SK-N-DZ (cell line): ENCODE measurements at places on chromosomes 13 and 19.

DNA sequence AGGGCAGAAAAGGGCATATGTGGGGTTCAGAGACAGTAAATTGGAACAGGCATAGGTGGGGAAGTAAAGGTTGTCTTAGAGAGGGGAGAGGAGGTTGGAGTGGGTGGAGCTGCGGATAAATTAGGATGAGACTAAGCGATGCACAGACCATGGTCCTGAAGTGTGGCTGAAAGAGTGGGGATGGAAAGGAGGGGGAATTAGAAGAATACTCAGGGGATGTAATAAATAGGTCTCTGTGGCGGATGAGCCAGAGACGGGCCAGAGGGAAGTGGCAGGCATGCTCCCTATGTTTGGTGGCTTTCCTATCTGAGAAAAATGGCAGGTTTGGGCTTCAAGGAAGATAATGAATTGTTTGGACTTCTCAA lies 123.4 kb downstream of the OLFM4 start:
- DNase-seq, result no peak

DNA sequence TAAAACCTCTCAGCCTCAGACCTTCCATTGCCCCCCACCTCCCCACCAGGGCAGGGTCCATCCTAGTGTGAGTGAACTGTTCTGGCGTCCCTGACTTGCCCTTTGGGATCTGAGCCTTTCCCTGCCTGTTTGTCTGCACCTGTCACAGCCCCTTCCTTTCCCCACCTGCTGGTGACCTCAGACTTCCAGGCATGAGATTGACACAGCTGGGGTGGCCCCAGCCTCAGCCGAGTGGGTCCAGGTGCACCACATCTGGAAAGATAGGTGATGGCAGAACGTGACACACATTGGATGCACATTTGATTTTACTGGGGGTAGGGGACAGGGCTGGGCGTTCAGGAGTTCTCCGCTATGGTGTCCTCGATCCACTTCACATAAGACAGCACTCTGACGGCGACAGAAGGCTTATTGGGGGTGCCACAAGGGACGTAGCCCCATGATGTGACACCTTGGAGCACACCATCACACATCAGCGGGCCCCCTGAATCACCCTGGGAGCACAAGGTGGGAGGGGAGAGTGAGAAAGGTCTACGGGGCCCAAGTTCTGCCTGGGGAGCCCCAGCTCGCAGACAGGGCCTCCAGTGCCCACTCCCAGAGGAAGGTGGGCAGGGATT lies 4.6 kb downstream of the KLK1 start:
- DNase-seq, result no peak

DNA sequence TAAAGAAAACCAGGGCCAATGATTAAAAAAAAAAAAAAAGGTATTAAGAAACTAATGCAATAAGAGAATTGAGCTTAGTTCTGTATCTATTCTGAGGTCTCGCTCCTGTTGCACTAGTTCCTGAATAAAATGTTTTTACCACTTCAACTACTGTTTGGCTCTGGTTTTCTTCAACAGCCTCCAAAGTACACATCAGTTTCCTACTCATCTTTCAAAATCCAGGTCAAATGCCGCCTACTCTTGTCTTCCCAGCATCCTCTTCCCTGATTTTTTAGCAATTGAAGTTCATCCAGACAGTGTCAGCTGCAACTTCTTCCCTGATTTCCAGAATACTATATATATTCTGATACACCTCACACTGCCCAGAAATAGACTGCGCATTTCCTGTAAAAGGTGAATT lies 1.4 kb upstream of the RCBTB1 start:
- DNase-seq, result no peak

GRCh38 chr19:29031216-29031615 lies 181.7 kb downstream of the UQCRFS1 start:
- DNase-seq, result no peak

GRCh38 chr19:51742789-51743188 lies 8.9 kb downstream of the FPR1 start:
- no peak for DNase-seq

DNA sequence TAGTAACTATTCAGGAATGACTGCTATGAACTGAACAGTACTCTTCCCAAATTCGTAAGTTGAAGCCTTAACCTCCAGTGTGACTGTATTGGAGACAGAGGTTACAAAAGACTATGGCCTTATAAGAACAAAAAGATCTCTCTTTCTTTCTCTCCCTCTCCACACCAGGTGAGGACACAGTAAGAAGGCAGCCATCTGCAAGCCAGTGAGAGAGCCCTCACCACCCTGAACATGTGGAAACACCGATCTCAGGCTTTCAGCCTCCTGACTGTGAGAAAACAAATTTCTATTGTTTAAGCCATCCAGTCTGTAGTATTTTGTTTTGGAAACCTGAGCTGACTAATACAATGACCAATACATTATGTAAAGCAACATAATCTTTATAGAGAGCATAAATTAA lies 888.9 kb downstream of the SLITRK1 start:
- no peak for DNase-seq

GRCh38 chr19:42370626-42371175 lies 19.4 kb downstream of the CNFN start:
- no peak for DNase-seq

GRCh38 chr19:48595171-48595570 lies 11.4 kb upstream of the SPACA4 start:
- DNase-seq, result no peak

DNA sequence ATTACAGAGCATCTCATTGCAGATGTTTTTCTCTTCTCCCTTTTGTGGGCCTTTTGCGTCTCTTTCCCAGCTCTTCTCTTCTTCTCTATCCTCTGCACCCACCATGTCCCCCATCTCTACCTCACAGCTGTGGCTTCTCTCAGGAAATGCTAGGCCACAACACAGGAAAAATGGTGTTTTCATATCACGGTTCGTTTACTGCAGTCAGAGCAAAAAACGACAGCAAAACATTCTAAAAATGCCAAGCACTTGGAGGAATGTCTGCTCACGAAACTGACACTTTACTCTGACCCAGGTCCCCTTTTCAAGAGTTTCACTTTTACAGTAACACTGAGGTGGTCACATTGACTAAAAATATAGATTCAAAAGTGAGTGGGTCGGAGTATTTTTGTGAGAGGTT lies 152.2 kb downstream of the DCT start:
- no peak for DNase-seq

GRCh38 chr19:31352782-31353651 lies 3.8 kb upstream of the TSHZ3 start:
- DNase-seq, result no peak

- peak; percentile 70 for DNase-seq
Observed at GRCh38 chr19:12090807-12091206, 26.3 kb downstream of the ZNF844 start.

- DNase-seq, result no peak
Observed at GRCh38 chr19:41529484-41530183, 46.3 kb upstream of the CEACAM21 start.

GRCh38 chr13:98360545-98360944 lies 183.5 kb upstream of the RNF113B start:
- DNase-seq, result peak; percentile 44
